ENCODE measurements at places on chromosomes 6 and 20. TPM values are rescaled to one million over a fixed set of nuclear protein-coding genes. Genes with fewer than 3 reads are reported as not detected.

STX11 gene
- 98.0 TPM for total RNA-seq

PROKR2 gene
- total RNA-seq, result not detected

ARFGEF2 gene
- total RNA-seq, result 29.8 TPM

BTBD3 gene
- total RNA-seq, result 4.4 TPM

OOEP gene
- total RNA-seq, result not detected

CD109 gene
- total RNA-seq, result 2.2 TPM

IP6K3 gene
- not detected for total RNA-seq

RRBP1 gene
- total RNA-seq, result 113 TPM

RNF217 gene
- total RNA-seq, result 1.4 TPM

SLC22A2 gene
- total RNA-seq, result not detected

PRR18 gene
- not detected for total RNA-seq

SLC26A8 gene
- total RNA-seq, result not detected

All from natural killer cell treated with Interleukin-12 subunit alpha and Interleukin-12 subunit beta and Interleukin-15 and Interleukin-18, amount 100 ng/mL, for 72 hours (primary cell).